ENCODE measurements at places on chromosomes 7 and 10.

DNA sequence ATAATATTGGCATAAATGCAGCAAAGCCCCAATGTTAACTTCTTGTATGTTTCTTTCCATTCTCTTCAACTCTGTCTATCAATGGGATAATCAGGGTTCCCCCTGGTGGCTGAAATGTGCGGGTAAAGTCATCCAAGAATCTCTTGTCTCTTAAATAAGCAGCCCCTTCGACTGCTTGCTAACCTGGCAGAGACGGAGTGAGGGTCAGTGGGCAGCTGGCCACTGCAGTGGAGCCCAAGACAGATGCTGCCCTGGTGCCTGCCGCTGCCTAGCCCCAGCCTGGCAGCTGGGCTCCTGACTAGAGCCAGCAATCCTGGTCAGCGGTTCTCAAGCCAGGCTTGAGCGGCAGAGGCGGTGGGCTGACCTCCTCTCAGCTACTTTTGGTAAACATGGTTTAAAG is 248.9 kb downstream of the COBL start:
- peak; percentile 65 for DNase-seq

- no peak for DNase-seq
Observed at GRCh38 chr10:7755103-7755502, 32.7 kb downstream of the KIN start.

DNA sequence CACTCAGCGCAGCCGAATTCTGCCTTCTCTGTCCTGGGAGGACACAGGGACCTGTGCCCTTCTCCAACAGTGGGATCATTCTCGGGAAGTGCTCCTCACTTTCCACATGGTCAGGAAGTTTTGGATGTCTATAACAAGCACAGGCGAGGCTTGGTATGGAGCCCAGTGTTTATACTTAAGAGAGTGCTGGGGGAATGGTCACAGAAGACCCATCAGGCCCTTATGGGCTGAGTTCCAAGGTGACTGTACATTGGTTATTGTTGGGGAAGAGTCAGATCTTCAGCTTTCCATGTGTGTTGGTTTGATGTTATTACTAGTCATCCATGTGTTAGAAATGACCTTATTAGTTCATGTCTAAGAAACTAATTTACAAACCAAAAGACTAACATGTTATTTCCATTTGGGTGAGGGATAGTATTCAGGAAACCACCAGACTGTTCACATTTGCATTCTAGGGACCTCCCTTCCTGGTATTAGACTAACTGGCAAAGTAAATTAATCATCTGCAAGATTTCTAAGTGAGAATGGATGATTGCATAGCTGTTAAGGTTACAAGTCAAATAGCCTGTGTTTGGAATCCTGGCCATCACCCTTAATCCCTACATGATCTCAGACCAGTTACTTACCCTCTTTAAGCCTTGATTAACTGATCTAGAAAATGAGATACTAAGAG is 834.2 kb downstream of the LRMDA start:
- no peak for DNase-seq

DNA sequence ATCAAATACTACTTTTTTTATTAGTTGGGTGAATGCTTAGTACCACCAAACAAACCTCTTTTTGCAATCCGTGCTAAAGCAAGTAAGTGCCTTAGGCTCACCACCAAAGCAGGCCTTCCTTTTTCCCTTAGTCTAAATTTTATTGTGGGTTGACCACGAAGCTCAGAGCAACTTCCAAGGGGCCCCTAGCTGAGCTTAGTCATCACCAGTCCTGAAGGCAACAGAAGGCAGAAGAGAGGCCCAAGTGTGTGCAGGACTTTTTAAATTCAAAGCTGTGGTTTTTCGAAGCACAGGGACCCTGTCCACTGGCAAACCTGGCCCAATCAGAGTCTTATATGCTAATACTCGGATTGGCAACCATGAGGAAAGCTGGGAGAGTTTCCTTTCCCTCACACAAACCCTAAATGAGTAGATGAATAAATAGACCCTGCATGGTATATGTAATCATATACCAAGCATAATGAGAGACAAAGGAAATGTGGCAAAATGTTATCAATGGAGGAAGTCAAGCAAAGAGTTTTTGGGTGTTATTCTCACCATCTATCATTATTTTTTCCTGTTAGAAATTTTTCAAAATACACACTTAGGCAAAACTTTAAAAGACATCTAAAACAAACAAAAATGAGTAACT is 453.2 kb upstream of the GALNT17 start:
- no peak for DNase-seq

GRCh38 chr7:142772051-142772450 is 1.3 kb downstream of the PRSS2 start:
- DNase-seq = no peak

GRCh38 chr7:36650766-36651312 is 73.5 kb downstream of the AOAH start:
- DNase-seq = no peak

DNA sequence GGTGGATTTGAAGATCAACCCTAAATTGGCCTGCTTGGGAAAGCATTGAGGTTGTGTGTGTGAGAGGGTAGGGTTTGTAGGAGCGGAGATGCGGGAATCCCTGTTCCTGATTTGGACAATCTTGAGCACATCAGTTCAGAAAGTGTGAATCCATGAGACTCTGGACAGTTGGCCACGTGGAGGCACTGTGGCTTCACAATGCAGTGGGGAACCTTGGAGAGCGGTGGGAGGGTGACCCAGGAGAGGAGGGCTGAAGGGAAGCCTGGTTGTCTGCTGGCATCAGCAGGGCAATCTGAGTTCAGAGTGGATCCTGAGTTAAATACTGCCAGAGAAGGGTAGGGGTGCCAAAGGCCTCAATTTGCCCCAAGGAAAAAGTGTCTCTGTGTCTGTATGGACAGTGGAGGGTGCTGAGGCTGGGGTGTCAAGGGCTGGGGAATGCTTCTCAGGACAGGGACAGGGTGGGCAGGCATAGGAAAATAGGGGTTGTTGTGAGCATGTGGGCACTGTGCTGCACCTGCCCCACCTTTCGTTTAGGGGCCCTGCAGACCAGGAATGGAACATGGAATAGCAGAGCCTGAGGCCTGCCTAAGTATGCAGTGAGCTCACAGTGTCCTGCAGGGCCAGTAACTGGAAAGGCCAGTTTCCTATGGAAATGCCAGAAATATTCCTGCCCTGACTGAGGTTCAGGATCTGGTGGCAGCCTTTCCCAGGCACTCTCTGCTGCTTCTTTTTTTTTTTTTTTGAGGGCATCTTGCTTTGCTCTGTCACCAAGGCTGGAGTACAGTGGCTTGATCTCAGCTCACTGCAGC is 162.9 kb upstream of the PRSS58 start:
- DNase-seq = peak; percentile 24

DNA sequence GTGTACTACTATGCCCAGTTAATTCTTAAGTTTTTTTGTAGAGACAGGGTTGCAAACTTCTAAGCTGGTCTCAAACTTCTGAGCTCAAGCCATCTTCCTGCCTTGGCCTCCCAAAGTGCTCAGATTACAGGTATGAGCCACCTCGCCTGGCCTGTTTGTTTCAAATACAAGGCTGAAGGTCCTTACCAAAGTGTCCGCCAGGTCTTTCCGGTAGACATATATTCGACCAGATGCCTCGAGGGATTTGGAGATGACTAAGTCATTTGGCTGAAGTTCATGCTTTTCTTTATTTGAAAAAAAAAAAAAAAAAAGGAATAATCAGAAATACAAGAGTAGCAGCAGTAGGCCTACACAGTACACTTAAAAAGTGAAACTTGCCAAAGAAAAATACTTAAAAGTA is 204.5 kb upstream of the CDCA7L start:
- DNase-seq = no peak

Measured in left kidney (tissue), 8 donors.